ENCODE measurements at places on chromosomes 2 and 18.

DNA sequence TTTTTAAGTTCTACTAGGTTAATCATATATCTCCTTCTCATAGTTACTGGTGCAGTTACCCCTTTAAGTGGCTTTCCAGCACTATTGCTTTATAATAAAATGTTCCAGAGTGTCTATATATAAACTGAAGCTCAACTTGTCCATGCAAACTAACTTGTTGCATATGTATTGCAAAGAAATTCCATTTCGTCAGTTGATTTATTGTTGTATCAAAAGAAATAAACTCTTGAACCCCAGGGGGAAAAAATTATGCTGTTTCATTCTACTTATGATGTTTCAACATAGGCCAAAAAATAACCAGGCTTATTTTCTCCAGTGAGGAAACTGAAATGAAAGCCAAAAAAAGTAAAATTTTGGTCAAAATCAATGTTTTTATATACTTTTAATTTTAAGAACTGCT lies 491.9 kb downstream of the NR4A2 start:
- no peak for DNase-seq

DNA sequence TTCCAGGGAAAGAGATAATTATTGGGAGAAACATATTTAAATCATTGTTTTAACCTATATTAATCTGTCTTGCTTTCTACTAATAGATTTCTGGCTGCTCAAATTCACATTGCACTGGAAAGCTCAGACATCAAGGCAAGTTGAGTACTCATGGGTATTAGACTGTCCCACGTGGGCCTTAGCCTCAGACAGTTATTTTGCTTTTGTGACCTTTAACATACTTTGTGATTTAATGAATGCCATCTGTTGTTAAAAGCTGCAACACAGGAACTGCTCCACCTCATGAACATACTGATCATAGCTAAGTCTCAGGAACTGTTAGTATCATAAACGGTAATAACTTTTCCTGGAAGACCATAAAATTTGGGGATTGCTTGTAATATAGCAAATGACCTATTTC lies 2.7 kb upstream of the LCT start:
- DNase-seq, result no peak

GRCh38 chr2:10126632-10127026 lies 4.1 kb downstream of the RRM2 start:
- no peak for DNase-seq

DNA sequence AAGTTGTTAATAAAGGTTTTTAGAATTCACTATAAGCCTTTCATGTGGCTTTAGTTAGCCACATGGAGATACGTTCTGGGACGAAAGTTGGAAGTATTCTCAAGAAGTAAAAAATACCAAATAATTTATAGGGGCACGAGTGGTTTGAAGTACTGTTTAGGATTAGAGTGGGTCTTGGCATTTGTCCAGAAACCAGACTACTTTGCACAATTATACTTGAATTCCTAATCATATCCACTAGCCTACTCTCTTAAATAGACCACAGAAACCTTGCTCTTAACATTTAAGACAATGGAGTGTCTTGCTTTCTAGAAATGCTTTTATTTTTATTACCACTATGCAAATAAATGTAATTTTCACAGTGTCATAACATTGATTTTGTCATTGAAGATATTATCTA lies 44.6 kb downstream of the UBE2E3 start:
- DNase-seq, result no peak

DNA sequence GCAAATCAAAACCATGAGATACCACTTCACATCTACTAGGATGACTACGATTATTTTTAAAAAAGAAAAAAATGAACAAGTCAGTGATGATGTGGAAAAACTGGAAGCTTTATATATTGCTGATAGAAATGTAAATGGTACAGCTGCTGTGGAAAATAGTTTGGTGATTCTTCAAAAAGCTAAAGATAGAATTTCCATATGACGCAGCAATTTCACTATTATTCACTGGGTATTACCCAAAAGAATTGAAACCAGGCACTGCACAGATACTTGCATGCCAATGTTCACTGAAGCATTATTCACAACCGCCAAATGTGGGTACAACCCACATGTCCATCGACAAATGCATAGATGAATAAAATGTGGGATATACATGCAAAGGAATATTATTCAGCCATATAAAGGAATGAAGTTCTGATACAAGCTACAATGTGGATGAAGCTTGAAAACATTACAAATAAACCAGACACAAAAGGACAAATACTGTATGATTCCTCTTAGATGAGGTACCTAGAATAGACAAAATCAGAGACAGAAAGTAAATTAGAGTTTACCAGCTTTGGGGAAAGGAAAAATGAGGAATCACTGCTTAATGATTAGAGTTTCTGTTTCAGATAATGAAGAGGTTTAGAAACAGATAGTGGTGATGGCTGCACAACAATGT lies 11.1 kb downstream of the RTTN start:
- DNase-seq, result no peak

DNA sequence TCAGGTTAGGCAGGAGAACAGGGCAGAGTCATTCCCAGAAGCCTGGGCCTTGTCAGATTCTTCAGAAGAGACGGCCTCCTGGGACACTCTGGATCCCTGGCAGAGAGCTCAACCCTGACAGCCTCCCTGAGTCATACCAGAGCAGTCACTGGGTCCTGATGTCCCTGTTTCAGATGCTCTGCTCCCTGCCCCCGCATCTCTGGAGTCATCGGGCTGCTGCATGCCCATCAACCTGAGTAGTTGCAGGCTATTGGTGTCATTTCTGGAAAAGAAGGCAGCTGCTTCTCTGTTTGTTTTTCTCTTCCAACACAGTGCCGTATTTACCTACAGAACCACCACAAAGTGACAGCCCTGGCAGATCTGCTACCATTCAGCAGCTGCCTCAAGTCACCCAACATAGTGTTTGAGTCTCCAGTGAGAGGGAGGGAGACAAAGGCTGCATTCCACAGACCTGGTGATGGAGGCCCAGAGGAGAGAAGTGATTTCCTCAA lies 145.1 kb downstream of the B3GNT2 start:
- DNase-seq, result no peak

DNA sequence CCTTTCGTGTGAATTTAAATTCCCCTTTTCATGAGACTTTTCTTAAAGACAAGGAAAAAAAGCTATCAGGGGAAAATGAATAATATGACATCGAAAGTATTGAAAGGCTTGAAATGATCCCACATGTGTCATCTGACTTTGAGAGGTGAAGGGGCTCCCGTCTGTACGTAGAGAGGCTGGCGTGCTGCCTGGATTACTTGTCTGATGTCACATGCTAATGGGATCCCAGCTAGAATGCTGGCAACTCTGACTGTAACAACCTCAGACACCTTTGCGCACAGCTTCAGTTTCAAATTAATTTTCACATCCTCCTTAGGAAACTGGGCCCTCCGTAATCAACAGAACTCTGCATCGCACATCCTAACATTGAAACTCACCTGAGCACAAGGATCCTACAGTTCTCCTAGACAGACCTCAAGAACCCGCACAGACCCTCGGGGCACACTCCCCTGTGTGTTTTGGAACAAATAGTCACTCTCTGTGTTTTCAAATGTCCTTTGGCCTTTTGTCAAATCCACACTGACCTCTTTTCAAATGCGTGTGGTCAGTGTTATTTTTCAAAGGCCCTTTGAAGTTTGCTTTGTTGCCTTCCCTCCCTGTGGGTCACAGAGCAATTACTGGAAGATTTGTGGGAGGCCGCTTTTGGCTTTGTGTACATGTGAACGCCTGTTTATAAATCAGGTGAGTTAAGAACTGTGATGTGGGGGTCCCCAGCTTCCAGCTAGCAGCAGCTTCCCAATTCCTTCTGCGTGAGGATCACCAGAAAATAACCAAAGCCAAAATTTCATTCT lies 65.9 kb downstream of the IL1R2 start:
- DNase-seq, result no peak

GRCh38 chr18:33914399-33914798 lies 310.3 kb downstream of the NOL4 start:
- no peak for DNase-seq

DNA sequence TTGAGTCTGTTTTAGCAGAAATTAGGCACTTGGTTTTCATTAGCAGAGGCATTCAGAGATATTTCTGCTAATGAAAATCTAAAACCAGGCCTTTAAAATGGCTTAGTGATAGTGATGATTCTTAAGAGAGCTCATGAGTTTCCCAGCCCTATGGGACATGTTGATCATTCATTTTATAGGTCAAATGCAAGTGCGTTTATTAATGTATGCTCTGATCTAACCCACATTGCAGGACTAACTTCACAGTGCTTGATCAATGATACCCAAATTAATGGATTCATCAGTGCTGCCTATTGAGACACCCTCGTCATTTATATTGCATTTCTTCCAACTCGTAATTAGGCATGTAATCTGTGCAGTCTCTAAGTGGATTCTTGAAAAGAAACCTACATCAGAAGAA lies 54.7 kb upstream of the ETAA1 start:
- DNase-seq, result no peak

DNA sequence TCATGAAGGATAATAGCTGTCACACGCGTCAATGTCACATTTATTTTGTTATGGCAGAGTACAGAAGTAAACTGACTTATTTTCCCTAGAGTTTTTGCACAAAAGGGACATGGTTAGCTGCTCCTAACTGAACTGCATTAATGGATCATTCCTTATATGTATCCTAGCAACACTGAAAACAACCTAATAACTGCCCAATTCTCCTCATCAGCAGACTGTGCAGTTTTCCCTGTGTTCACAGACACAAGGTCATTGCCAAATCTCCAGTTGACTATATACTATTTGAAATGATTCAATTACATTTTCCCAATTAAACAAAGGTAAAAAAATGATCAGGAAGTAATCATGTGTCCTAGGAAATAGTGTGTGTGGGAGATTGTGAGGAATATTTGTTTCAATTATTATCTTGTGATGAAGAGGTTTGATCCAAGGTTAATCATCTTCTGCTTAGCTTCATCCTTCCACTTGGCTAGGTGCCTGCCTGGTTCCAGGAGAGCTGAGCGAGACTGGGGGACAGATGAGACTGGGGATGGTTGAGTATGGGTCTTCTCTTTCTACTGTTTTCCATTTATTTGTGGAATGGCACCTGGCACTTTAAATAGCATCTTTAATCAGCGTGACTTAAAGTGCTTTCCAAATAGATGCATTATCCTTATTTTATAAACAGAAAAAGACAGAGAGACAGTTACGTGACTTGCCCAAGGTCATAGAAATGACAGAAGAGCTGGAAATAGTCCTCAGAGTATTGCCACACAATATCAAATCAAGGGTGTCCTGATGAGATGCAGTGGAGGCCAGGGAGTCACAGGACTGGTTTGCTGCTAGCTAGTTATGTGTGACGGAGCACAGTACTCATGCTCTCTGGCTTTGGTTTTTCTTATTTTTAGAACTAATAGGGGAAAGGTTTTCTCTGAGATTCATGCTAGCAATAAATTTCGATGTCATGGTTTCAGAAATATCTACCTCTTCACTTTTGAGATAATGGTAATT lies 335.6 kb downstream of the PIK3C3 start:
- no peak for DNase-seq

DNA sequence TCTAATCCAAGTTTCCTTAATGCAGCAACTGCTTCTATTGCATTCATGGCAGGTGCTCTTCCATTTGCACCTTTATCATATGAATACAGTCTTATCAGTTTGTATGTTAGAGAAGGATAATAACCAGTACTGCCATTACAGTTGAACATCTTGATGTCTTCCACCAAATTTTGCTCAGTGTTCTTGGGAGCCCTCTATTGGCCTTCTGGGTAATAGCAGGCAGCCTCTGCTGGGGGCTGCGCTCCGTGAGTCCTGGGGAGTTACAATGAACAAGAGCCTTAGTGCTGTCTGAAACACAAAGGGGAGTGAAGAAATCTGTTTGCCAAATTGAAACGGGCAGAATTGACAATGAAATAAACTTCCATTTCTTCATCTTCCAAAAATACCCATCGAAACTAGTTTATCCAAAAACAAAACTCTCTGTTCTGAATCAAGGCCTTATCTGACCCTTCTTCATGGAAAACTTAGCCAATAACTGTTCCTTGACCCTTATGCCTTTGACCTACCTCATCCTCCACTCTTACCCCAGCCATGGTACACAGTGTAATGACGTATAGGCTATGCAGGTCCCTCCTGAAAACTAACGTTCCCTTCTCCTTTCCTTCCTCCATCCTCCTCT lies 79.9 kb downstream of the ALK start:
- DNase-seq, result no peak

DNA sequence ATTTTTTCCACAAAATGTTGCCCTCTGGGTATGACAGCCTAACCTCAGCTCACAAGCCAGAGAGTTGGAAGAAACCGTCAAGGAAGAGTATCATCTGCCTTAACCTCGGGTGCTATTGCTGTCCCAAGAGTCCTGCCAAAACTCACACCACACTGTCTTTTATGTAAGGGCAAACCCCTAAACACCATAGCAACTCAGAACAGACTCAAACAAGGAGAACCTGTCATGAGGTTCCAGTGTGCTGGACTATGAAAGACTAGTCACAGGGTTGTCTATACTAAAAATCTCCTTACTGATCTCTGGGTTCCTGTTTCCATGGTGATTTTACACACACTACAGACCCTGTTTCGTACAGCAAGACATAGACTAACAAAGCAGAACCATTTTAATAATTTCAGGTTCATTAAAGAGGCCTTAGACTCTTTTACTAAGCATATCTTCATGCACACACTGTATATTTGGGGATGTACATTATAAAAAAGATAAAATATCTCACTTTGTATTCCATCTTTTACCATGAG lies 159.8 kb downstream of the PKP4 start:
- DNase-seq, result no peak

GRCh38 chr18:62186499-62186773 lies 420 bp downstream of the PIGN start:
- DNase-seq, result no peak

GRCh38 chr18:75244351-75245313 lies 34.0 kb downstream of the TSHZ1 start:
- DNase-seq, result no peak

DNA sequence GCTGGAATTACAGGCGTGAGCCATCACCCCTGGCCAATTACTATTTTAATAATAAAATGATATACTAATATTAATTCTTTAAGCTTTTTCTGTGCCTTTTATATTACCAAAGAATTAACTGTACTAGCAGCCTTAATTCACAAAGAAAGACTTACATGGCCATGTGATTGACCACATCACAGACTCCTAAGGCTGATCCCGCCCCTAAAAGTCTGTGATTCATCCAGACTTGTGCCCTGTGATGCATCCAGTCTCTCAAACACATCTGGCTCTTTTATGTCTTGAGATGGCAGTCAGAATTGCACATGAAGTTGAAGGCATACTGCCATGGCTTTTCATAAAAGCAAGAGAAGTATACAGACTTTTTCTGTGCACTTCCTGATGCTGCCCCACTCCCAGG lies 91.7 kb downstream of the DTNA start:
- no peak for DNase-seq

DNA sequence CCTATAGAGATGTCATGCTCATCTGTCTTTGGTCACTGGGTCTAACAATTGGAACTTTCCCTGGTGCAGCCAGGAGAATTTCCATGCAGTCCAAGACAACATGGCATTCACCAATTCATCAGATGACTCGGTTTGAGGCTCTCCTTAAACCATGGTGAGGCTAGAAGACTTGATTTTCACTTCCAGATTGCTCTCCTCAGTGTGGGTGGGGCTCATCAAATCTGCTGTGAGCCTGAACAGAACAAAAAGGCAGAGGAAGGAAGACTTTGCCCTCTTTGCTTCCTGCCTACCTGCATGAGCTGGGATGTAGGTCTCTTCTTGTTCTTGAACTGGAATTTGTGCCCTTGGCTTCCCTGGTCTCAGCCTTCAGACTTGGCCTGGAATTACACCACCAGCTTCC lies 203.4 kb upstream of the TRIB2 start:
- DNase-seq, result no peak

GRCh38 chr18:30987467-30988241 lies 54.9 kb downstream of the DSC3 start:
- DNase-seq, result no peak
